HCT116 (cell line): ENCODE measurements at places on chromosomes 1 and 21.

GRCh38 chr21:38986806-38987632, 181.3 kb downstream of the ETS2 start:
- no peak for DNase-seq

DNA sequence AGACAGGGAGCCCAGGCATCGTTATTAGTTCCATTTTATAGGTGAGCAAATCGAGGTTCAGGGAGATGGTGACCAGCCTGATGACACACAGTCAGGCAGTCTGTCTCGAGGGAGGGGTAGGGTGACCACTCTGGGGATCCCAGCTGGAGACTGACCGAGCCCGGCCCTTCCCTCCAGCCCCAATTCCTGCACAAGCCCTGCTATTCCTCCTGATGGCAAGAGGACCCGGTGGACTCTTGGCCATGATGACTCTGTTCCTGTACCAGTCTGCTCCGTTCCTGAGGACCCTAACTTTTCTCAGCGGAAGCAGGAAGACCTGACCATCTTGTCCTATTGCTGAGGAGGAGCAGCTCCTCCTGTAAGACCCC, 391 bp downstream of the AGT start:
- no peak for DNase-seq

- no peak for DNase-seq
Observed at GRCh38 chr1:162293073-162293692, 83.5 kb downstream of the SPATA46 start.

- DNase-seq = no peak
Observed at GRCh38 chr1:169796274-169796810, 1.6 kb upstream of the METTL18 start.

DNA sequence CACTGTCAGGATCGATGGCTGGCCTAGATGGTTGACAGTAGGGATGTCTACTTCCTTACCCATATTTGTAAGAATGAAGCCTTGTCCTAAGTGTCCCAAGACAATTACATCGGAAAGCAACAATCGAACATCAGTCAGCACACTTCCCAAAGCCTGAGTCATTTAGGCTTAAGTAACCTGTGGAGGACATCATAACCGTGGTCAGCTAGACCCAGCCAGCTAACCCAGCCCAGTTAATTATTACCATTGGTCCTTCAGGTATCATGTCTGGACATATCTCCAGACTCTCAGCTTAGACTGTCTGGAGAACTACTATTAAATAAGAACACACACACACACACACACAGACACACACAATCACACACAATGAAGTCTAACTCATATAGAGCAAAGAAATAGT, 264.7 kb downstream of the TRABD2B start:
- DNase-seq = no peak

DNA sequence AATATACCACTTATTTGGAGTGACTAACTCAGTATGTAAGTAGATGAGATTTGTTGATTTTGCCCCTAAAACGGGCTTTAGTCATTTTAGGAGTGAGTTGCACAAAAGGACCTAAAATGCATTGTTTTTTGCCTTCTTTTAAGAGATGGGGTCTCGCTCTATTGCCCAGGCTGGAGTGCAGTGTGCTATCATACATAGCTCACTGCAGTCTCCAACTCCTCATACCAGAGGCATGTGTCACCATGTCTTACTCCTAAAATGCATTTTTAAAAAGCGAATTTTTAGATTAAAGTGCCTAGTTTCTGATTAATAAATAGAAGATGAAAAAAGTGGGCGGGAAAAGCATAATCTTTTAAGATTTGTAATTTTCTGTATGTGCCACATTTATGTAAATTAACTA, 11.5 kb upstream of the NEXN start:
- no peak for DNase-seq

DNA sequence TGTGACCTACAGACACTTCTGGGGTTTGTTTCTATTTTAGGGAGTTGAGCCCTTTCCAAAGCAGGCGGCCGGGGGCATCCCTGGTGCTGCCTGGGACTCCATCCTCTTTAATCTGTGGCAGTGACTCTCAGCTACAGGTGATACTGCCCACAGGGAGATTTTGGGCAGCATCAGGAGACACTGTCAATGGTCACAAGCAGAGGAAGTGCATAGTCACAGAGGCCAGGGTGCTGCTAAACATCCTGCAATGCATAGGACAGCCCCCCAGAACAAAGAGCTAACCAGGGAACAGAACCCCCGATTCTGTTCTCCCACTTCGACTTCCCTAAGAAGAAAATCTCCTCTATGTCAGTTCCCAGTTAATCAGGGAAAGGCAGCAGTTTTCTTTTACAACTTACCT, 66.2 kb downstream of the TEX35 start:
- no peak for DNase-seq

GRCh38 chr21:31078796-31079195, 40.5 kb upstream of the KRTAP19-8 start:
- no peak for DNase-seq

- DNase-seq = no peak
Observed at GRCh38 chr1:1440262-1441001, 4.9 kb downstream of the VWA1 start.

DNA sequence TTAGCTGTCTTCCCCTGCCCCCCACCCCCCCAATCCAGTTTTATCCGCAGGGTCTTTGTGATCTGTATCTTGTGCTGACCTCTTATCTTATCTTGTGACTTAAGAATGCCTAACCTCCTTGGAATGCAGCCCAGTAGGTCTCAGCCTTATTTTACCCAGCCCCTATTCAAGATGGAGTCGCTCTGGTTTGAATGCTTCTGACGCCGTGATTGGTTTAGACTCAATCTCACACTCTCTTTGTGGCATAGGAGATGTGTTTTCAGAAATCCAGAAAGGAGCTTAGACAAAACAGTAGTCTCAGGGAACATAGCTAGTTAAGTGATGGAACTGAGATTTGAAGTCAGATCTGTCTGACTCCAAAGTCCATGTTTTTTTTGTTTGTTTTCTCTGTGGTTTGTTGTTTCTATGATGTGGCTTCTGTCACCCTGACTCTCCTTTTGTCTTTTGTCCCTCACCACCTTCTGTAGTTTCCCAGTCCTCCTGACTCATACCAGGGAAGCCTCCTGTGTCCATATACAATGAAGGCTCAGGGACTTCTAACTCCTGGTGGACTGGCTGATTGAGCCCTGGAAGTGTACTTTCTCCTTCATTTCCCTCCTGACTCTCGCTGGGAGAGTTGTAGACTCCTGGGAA, 18.1 kb upstream of the USP24 start:
- no peak for DNase-seq

- DNase-seq = no peak
Observed at GRCh38 chr1:32337855-32338636, 2.0 kb upstream of the MARCKSL1 start.

- DNase-seq = no peak
Observed at GRCh38 chr1:185314411-185314810, 2.6 kb downstream of the IVNS1ABP start.

DNA sequence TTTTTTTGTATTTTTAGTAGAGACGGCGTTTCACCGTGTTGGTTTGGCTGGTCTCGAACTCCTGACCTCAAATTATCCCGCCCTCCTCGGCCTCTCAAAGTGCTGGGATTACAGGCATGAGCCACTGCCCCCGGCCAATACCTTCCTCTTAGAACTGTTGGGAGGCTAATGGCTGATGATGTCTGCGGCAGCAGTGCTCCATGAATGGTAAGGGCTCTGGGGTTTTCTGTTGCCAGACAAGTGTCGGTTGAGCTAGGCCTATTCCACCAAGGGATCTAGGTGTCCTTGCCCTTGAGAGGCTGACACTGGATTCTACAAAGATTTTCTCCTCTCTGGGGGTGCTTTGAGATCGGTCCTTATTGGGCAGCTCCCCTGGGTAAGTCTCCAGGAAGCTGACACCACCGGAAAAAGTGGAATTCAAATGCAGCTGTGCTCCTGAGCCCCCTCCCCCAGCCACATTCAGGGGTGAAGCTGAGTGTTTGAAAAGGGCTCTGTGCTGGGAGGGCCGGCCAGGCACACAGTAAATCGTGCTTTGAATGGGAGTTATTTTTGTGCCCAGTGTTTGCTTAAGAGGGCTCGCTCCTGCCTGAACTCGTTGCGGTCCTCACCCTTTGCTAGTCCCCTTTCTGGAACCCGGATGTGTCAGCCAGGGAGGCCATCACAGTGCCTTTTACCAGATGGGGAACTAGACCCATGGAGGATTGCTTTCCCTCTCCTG, 5.2 kb downstream of the SOX13 start:
- DNase-seq = no peak

GRCh38 chr1:104120525-104120924, 370.8 kb downstream of the AMY1C start:
- no peak for DNase-seq

DNA sequence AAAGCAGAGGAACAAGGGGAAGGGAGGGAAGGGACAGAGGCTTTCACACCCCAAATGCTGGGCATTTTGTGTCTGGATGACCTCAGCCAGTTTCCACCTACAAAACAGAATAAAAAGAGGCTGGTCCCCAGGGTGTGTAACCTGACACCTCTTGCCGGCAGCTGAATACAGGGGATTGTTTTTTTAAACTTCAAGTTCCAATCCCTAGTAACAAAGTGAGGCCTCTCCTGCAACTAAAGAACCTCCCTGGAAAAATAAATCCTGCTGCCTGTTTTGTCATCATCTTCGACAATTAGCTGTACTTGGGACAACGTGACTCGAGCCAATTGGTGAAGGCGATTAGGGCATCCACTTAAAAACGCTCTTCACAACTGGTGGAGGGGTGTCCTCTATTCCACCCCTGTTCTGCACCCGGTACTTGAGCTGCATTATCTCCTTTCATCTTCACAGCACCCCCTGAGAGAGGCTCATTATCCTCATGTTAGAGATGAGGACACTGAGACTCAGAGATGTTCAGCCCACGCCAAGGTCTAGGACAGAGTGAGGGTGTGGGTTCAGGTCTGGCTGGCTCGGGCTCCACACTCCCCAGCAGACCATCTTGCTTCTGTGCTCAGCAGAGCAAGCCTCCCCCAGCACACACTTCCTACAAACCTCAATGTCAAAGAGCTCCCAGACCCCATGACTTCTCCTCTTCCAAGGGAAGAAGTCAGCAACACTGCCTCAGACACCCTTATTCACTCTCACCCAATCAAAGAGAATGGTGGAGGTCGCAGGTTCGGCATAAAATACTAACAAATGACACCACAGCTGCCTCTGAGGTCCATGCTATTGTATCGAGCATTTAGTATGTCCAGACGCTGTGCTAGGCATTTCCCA, 15.2 kb downstream of the ITPKB start:
- DNase-seq = no peak

GRCh38 chr1:15213341-15213821, 33.6 kb upstream of the FHAD1 start:
- no peak for DNase-seq

GRCh38 chr1:15935056-15935950, 40.6 kb downstream of the ZBTB17 start:
- DNase-seq = no peak

DNA sequence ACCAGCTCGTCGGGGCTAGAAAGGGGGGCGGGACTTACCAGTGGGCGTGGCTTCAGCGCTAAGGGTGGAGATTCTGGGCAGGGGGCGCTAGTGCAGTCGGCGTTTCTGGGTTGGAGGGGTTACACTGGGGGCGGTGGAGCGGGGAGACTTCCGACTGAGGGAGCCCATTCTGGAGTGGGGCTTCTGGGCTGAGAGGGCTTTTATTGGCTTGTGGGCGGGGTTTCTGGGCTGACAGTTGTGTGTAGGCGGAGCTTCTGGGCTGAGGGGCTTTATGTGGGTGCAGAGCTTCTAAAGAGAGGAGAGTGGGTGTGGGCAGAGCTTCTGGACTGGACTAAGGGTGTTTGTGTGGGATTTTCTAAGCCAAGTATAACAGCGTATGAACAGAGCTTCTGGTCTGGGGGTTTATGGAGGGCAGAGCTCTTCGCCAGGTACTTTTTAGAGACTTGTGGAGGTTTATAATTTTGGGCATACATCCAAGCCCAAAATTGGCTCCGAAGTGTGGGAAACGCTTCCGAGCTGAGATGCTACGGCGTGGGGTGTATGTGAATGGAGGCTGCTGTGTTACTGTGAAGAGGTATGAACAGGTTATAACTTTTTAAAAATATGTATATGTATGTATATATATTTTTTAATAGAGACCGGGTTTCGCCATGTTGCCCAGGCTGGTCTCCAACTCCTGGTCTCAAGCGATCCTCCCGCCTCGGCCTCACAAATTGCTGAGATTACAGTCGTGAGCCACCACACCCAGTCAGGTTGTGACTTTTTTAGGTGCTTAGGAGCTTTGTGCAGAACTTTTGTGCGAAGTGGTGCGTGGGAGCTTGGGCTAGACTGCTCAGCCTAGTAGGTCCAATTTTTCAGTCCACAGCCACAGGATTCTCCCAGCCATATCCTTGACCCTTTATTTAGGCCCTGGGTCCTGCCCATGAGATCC, 825 bp downstream of the TMEM39B start:
- no peak for DNase-seq

GRCh38 chr1:86062453-86062852, 94.1 kb downstream of the COL24A1 start:
- no peak for DNase-seq

DNA sequence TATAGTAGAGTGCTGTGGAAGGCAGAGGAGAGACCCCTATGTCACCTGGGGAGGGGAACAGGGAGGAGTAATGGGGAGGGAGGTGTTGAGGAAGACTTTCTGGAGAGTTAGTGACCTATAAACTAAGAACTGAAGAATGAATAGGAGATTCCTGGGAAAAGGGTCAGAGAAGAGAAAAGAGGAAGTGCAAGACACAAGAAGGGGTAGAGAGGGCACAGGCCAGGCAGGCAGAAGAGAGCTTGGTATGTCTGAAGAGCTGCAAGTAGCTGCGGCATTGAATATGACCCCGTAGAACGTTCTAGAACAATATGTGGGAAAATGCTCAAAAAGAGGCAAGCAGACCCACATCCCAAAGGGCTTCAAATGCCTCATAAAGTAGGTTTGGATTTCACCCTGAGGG, 361.2 kb downstream of the PRDM2 start:
- no peak for DNase-seq

GRCh38 chr1:9503001-9503675, 36.1 kb upstream of the SLC25A33 start:
- no peak for DNase-seq

- no peak for DNase-seq
Observed at GRCh38 chr21:17334484-17334883, 178.4 kb upstream of the CXADR start.

DNA sequence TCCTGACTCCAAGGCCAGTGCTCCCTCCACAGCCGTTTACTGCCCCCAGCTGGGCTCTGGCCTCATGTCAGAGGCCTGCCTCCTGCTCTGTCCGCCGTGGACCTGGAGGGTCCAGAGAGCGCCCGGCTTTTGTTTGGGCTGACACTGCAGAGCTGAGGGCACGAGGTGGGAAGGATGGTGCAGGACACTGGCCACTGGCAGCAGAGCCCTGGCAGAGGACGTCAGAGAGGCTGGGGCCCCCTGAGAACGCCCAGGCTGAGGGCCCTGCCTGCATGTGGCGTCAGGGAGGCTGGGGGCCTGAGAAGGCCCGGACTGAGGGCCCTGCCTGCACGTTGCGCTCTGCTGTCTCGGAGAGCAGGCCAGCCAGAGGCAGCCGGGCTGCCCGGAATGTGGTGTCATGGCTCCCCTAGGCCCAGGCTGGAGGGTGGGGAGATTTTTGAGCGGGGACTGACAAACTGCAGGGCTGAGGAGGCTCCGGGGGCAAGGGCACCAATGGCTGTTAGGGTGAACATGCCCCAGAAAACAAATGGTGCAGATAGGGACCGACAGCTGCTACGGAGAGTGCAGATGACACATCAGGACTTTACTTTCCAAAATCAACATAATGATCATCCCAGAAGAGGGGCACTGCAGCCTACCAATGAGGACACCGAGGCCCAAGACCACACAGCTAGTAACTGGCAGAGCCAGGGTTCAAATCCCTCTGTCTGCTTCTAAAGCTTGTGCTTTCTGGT, 31.7 kb downstream of the SLC66A1 start:
- DNase-seq = no peak
